ENCODE measurements at places on chromosomes 3 and 15.

DNA sequence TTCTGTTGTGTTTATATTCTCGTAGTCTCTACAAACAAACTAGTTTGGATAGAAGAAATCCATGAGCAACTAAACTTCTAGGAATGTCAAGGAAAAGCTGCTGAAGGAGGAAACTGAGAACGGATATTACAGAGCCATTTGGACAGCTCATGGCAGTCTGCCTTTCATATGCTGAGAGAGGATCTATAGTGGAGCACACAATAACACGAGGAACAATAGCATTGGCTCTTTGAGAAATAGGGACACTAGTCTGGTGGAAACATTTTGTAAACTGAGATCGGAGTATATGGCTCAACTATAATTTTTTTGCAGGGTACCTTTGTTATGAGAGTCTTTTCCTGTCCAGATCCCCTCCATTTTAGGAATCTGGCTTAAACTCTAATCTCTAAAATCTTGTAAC is 200.5 kb downstream of the CLSTN2 start:
- no peak for DNase-seq
- H3K27ac ChIP-seq: no peak overlapping the region
- H3K4me3 ChIP-seq: no peak overlapping the region

- no peak for DNase-seq
- H3K36me3 ChIP-seq: peaks cover 1% of the 10 kb centered on the region
- no peaks in the 10 kb centered on the region for H3K27me3 ChIP-seq
- H3K4me1 ChIP-seq: peaks cover 35% of the 10 kb centered on the region
- H3K27ac ChIP-seq: no peak overlapping the region
Observed at GRCh38 chr3:52090131-52090932, 34.0 kb upstream of the DUSP7 start.

DNA sequence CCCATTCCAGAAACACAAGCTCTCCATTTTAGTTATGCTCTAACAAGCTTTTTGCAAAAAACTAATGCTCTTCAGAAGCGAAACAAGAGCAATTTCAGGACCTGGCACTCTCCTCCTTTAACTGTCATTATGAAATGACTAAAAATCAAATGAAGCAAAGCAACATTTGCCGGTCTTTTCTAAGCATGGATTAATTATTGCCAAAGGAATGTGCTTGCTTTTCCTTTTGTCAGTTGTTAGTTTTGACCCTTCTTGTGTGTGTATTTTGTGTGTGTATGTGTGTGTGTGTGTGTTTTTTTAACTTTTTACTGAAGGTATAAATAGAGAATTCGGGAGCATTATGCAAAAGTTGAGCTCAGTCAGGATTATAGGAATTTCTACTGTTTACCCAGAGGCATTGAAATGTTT is 509.1 kb downstream of the TUSC7 start:
- H3K4me1 ChIP-seq: no peaks in the 10 kb centered on the region
- H3K27ac ChIP-seq: no peak overlapping the region
- no peaks in the 10 kb centered on the region for H3K27me3 ChIP-seq
- no peak overlapping the region for H3K4me3 ChIP-seq
- no peaks in the 10 kb centered on the region for H3K36me3 ChIP-seq

DNA sequence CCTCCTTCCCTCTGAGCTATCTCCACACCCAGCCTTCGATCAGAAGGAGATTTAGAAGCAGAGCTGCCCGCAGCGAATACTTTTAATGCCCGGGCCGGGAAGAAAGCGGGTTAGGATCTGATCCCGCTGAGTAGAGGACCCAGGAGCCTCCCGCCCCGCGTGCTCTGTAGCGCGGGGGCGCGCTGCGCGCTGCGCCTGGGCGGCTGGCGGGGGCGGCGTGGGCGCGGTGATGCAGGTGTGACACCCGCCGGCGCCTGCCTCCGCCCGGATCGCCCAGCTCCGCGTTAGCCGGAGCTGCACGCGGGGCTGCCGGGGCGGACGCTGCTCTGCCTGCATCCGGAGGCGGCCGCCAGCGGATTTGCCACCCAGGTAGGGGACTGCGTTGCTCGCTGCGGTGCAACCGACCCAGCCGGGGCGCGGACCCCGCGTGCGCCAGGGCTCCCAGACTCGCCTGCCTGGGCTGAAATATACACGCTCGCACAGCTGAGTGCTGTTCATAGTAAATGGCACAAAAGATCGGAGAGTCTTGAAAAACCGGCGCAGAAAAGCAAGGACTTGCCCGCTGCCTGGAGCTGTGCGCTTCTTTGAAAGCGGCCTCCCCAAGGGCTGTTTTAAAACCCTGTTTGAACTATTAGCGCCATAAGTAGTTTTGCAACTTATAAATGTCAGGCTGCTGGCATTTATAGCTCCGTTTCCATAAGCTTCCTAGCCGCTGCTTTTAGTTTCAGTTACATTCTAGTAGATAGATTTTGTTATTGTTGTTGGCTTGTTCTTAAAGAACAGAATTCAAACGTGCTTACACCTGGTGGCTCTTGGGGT is at the start of gene SV2B:
SV2B (plus strand) TSS at position 263 of the 819 bp plus-strand sequence. CDS start 126,007 bp downstream, outside the sequence.
- peaks cover 12% of the 10 kb centered on the region for H3K4me1 ChIP-seq
- H3K27ac ChIP-seq: peak within 1 kb of the TSS; percentile 13
- H3K27me3 ChIP-seq: peaks cover 88% of the 10 kb centered on the region
- peak; percentile 64 for DNase-seq
- H3K36me3 ChIP-seq: no peaks in the 10 kb centered on the region
- peak within 1 kb of the TSS; percentile 71 for H3K4me3 ChIP-seq

DNA sequence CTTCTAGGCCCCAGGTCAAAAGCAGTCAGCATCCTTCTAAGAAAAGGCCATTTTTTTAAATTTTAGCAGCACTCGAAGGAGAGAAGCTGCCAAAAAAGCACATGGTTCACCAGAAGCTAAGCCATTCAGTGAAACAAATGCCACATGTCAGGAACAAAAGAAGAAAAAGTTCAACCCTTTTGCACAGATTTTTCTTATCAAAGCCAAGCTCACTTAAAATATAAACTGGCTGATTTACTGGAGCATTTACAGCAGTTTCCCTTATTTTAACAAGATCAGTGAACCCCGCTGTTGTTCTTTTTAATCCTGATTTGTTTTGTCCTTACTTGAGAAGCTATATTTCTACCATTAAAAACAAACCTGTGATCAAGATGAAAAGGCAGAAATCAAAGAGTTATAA is 46.5 kb upstream of the SYNPR start:
- DNase-seq: no peak
- no peaks in the 10 kb centered on the region for H3K27me3 ChIP-seq
- no peak overlapping the region for H3K27ac ChIP-seq
- no peaks in the 10 kb centered on the region for H3K4me1 ChIP-seq

GRCh38 chr3:38690185-38690584 is 40.7 kb upstream of the SCN5A start:
- H3K27me3 ChIP-seq: peaks cover 3% of the 10 kb centered on the region
- H3K27ac ChIP-seq: no peak overlapping the region
- H3K4me3 ChIP-seq: no peak overlapping the region
- H3K36me3 ChIP-seq: no peaks in the 10 kb centered on the region
- no peaks in the 10 kb centered on the region for H3K4me1 ChIP-seq

GRCh38 chr15:29534378-29534777 is 264.8 kb upstream of the NSMCE3 start:
- H3K4me1 ChIP-seq: no peaks in the 10 kb centered on the region
- H3K27me3 ChIP-seq: no peaks in the 10 kb centered on the region
- no peaks in the 10 kb centered on the region for H3K36me3 ChIP-seq
- H3K4me3 ChIP-seq: no peak overlapping the region
- no peak for DNase-seq

DNA sequence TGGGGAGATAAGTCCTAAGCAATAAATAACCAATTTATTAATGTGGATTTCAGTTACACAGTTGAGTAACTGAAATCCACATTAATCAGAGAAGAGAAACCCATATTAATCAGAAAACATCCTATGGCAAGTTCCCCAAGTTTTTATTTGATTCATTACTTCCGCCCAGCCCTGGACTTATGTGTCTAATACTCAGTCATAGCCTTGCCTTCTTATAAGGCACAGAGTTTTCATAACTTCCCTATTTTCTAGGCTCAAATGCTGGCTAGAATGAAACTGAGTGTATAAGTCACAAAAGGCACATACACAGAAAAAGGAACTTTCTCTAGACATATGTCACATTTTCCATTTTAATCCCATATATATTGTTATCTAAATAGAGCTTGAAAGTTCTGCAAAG is 28.8 kb downstream of the CD47 start:
- H3K27me3 ChIP-seq: no peaks in the 10 kb centered on the region
- H3K4me3 ChIP-seq: no peak overlapping the region
- peaks cover 74% of the 10 kb centered on the region for H3K36me3 ChIP-seq

- H3K27me3 ChIP-seq: no peaks in the 10 kb centered on the region
- H3K4me3 ChIP-seq: no peak overlapping the region
- no peak overlapping the region for H3K27ac ChIP-seq
- no peaks in the 10 kb centered on the region for H3K4me1 ChIP-seq
Observed at GRCh38 chr3:85862893-85863455, 904.2 kb downstream of the CADM2 start.

GRCh38 chr3:14166877-14167603 is 11.4 kb downstream of the XPC start:
- no peak overlapping the region for H3K4me3 ChIP-seq
- DNase-seq: no peak
- H3K4me1 ChIP-seq: peaks cover 11% of the 10 kb centered on the region
- H3K27me3 ChIP-seq: no peaks in the 10 kb centered on the region
- H3K36me3 ChIP-seq: peaks cover 79% of the 10 kb centered on the region

DNA sequence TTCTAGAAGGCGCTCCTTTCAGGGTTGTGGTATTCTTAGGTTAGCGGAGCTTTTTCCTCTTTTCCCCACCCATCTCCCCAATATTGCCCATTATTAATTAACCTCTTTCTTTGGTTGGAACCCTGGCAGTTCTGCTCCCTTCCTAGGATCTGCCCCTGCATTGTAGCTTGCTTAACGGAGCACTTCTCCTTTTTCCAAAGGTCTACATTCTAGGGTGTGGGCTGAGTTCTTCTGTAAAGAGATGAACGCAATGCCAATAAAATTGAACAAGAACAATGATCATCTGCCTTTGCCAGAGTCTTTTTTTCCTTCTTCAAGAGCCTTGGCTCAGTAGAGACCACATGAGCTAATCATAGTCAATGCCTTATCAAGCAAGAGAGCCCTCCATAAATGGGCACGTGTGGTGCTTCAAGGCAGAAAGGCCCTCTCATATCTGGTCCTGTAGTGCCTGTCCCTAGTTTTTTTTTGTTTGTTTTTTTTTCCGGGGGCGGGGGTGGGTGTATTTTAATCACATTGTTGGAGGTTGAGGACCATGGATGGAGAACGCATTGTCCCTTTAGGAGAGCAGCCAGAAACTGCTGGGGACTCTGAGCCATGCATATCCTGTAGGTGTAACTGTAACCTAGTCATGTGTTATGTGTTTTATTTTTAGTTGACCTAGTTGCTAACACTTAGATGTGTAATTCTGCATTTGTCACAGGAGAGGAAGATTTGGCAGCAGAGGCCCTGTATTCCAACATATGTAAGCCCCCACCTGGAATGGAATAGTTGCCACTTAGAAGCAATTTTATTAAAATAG is 64.7 kb upstream of the ACAD9 start:
- DNase-seq: no peak
- no peaks in the 10 kb centered on the region for H3K4me1 ChIP-seq
- no peaks in the 10 kb centered on the region for H3K27me3 ChIP-seq
- H3K4me3 ChIP-seq: no peak overlapping the region
- H3K27ac ChIP-seq: no peak overlapping the region
- H3K36me3 ChIP-seq: peaks cover 50% of the 10 kb centered on the region

GRCh38 chr15:74387621-74388362 is 20.3 kb upstream of the CYP11A1 start:
- H3K27ac ChIP-seq: no peak overlapping the region
- DNase-seq: no peak
- H3K4me3 ChIP-seq: no peak overlapping the region
- H3K36me3 ChIP-seq: no peaks in the 10 kb centered on the region
- H3K4me1 ChIP-seq: peaks cover 56% of the 10 kb centered on the region

- no peaks in the 10 kb centered on the region for H3K36me3 ChIP-seq
- DNase-seq: no peak
- peaks cover 2% of the 10 kb centered on the region for H3K27me3 ChIP-seq
- H3K27ac ChIP-seq: no peak overlapping the region
- no peaks in the 10 kb centered on the region for H3K4me1 ChIP-seq
- H3K4me3 ChIP-seq: no peak overlapping the region
Observed at GRCh38 chr3:189799366-189799765, 168.2 kb downstream of the TP63 start.

- no peaks in the 10 kb centered on the region for H3K36me3 ChIP-seq
- no peak overlapping the region for H3K27ac ChIP-seq
- H3K4me1 ChIP-seq: peaks cover 2% of the 10 kb centered on the region
- H3K4me3 ChIP-seq: no peak overlapping the region
- no peaks in the 10 kb centered on the region for H3K27me3 ChIP-seq
Observed at GRCh38 chr15:90051874-90052273, 50.4 kb downstream of the IDH2 start.

DNA sequence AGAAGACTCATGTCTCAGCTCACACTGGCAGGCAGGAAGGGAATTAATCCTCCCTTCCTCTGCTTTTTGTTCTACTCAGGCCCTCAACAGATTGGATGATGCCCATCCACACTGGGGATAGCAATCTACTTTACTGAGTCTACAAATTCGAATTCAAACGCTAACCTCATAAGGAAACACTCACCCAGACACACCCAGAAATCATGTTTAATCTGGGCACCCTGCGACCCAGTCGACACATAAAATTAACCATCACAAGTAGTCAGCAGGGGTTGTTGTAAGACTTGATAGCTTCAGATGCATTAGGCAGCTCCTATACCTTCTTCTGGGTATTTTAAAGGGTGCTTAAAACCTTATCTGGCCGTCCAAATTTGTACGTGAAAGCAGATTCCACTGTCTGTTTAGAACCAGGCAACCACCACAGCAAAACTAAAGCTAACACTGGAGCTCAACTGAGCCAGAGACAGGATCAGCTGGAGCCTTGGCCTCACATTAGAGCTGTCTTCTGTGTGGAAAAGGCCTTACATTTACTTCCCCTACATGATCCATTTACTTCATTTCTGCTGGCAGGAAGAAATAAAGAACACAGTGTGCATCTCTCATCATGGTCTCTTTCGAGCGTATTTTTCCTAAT is 407.3 kb upstream of the PPP2R3A start:
- no peak for DNase-seq
- no peaks in the 10 kb centered on the region for H3K36me3 ChIP-seq
- H3K4me3 ChIP-seq: no peak overlapping the region
- no peaks in the 10 kb centered on the region for H3K27me3 ChIP-seq
- no peaks in the 10 kb centered on the region for H3K4me1 ChIP-seq

- no peaks in the 10 kb centered on the region for H3K36me3 ChIP-seq
- DNase-seq: no peak
- no peaks in the 10 kb centered on the region for H3K27me3 ChIP-seq
- no peaks in the 10 kb centered on the region for H3K4me1 ChIP-seq
Observed at GRCh38 chr3:170656284-170656683, 70.4 kb upstream of the SLC7A14 start.

DNA sequence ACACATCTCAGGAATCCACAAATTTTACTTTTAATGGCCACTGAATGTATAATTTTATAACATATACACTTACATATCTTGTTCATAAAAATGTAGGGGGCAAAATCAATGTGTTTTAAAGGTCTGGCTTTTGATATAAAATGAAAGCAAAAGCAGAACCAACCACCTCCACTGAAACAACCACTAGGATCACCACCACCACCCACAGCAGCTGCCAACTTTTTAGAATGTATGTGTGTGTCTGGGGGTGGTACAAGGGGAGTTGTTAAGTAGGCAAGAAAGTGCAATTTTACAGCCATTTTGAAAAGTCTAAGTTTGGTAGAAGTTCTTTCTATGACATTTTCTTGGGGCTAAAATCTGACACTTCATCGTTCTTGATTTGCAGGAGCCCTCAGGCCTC is 44.0 kb downstream of the OTOL1 start:
- H3K27me3 ChIP-seq: no peaks in the 10 kb centered on the region
- no peak for DNase-seq
- no peak overlapping the region for H3K4me3 ChIP-seq
- H3K4me1 ChIP-seq: no peaks in the 10 kb centered on the region

GRCh38 chr15:89146366-89146765 is 58.1 kb downstream of the ABHD2 start:
- no peak overlapping the region for H3K27ac ChIP-seq
- H3K4me1 ChIP-seq: peaks cover 28% of the 10 kb centered on the region
- peaks cover 7% of the 10 kb centered on the region for H3K36me3 ChIP-seq
